NCI-H510A treated with DMSO at 0.1 percent for 48 hours (cell line): ENCODE measurements at places on chromosomes 5 and 9.

DNA sequence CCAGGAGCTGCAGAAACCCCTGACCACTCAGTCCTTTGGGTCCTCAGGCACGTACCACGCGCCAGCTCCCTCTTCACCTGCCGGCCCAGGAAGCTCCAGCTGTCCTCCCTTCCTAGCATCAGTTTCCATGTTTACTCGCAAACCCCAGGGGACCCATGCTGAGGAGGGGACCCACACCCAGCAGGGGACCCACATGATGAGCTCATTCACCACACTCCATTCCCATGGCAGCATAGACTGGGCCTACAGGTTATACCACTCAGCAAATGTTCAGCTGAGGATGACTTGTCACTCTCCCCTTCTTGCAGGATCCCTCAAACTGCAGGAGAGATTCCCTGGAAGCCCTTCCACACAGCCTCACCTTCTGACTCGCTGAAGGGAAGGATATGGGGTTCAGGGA is 73.5 kb upstream of the GALNT10 start:
- peak; percentile 66 for DNase-seq

- peak; percentile 42 for DNase-seq
These were observed 17.3 kb downstream of the CHD1 start for GRCh38 chr5:98911280-98912040.

GRCh38 chr9:75096796-75097195 is 8.5 kb downstream of the OSTF1 start:
- no peak for DNase-seq

DNA sequence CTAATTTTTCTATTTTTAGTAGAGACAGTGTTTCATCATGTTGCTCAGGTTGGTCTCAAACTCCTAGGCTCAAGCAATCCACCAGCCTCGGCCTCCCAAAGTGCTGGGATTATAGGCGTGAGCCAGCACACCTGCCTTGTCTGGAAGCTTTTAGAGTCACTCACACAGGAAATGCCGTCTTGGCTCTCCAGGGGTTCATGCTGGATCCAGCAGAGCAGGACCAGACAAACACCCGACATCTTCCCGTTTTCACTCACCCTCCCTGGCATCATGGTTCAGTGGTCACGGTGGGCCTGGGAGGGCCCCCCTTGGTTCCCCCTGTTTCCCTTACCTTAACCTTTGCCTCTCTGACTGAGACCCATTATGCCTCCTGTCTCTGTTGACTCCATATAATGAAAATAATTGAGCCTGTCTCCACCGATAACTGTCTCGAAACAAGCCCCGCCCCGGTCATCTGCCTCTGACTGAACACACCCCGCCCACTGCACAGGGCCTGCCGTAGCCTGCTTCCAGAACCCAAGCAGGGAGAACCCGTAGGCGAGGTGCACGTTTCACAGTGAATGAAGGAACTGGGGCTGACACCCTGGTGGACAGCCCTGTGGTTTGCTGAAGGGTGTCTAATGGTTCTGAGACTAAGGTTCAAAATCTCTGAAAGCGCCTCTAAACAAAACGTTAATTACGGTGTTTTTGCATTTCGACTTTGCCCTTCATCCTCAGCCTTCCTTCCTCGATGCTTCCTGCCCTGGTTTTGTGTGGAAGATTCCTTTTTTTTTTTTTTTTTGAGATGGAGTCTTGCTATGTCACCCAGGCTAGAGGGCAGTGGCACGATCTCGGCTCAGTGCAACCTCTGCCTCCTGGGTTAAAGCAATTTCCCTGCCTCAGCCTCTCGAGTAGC is 39.7 kb upstream of the SPRY4 start:
- peak; percentile 80 for DNase-seq

GRCh38 chr5:22787807-22788206 is 65.3 kb downstream of the CDH12 start:
- DNase-seq = no peak

GRCh38 chr9:99634186-99634585 is 187.5 kb upstream of the NR4A3 start:
- no peak for DNase-seq

DNA sequence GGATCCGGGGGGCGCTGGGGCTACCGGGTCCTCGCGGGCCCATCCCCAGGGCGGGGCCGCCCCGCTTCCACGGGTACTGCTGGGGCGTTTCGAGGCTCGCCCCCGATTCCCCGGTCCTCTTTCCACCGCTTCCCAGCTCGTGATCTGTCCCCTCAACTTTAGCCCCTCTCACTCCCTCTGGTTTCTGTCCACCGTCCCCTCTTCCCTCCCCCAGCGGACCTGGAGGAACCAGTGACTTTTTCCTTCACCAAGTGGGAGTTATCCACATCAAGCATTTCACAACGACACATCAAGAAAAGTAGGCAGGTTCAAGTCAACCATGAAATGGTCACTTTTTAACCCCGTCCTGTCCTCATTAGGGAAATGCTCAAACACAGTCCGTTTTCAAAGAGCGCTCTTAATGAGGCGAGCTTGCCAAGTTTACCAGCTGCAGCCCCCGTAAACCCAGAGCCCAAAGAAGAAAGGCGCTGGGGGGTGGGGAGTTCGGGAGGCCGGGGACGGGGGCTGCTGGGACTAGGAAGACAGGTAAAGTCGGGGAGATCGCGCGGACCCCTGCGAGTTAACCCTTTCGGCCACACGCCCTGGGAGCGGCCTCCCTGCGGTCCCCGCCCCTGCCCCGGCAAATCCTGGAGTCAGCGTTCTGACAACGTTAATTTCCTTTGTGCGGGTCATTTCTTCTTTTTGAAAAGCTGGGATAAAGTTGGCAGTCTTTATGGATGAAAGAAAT is 2.1 kb upstream of the NFIB start:
- peak; percentile 26 for DNase-seq

GRCh38 chr5:114311968-114312367 is 49.9 kb upstream of the KCNN2 start:
- no peak for DNase-seq

DNA sequence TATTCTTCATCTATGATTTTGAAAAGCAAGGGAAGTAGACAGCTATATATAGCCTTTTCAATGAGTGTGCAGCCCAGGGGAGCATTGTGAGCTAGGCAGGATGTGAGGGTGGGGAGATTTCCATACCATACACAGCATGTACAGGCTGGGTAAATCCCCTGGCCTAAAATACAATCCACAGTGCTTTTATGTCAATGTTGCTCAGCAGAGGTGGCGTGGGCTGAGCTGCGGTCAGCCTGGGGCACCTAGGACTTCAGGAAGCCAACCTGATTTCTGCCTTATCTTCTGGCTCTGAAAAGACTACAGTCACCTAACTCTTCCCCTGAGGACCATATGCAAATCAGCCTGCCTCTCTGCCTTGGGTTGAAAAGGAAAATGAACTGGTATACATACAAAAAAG is 6.3 kb upstream of the GARIN3 start:
- DNase-seq = no peak

DNA sequence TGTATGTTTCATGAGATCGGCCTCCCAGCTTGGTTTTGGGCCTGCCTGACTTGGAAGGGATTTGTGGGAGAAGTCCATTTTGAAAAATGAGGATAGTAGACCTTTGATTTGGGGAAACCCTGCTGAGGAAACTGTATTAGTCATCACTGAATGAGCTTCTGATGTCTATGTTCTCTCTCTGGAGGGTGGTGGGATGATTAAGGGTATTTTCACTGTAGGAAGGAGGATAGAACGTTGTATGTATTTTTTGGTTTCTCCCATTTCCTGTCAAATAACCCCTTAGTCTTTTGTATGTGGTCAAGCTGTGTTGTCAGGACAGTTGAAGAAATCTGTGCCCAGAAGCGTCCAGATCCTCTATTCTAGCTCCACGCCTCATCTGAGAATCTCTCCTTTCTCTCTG is 151.9 kb downstream of the INSYN2B start:
- no peak for DNase-seq

GRCh38 chr5:110968246-110969005 is 103.1 kb upstream of the TSLP start:
- no peak for DNase-seq

- no peak for DNase-seq
These were observed 22.1 kb downstream of the LRRC19 start for GRCh38 chr9:26983340-26983739.

DNA sequence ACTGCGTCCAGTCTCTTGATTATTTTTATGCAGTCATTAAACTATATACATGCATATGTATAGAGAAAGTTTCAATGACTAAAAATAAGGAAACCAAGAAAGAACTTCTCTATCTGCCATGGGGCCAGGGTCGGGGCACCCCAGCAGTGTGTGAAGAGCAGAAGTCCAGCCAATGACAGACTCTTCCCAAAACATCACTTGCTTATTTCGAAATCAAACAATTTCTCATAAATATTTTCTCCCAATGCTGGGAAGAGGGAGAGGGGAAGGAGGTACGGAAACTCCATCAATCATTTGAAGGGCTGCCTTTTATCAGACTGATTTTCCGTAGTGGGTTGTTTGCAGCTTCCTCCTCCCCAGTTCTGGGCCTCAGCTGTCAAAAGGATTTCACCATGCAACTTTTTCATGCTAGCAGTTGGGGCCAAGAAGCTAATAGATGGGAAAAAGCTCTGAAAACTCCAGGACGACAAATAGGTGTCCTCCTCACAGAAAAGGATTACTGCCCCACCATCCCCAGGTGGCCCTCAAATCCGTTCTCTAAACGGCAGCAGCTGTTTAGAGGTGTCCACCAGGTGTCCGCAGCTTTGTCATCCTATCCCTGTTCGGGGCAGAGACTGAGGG is 617 bp upstream of the FPGS start:
- DNase-seq = no peak

GRCh38 chr5:74810915-74811314 is 43.9 kb downstream of the NSA2 start:
- no peak for DNase-seq

- no peak for DNase-seq
These were observed 208.6 kb downstream of the FBN2 start for GRCh38 chr5:128329386-128329939.

GRCh38 chr5:136108180-136108611 is 24.4 kb upstream of the SMAD5 start:
- DNase-seq = no peak

DNA sequence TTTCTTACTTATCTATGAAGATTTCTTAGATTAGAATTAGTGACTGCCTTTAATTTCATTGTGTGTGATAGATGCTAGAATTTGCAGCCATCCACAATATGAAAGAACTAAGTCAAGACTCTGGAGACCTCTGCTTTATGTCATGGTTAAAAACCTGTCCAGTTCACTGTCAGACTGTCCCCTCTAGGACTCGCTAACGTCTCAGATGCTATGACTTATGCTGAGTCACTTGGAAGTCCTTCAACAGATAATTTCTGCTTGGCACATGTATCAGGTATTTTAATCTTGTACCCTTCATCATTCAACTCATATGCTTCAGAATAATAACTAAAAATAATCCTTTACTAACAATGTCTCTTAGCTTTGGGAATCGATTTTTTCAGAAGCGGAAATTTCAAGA is 230.5 kb upstream of the DMAC1 start:
- no peak for DNase-seq

- DNase-seq = no peak
These were observed 221.5 kb upstream of the FAM174A start for GRCh38 chr5:100313657-100314056.

GRCh38 chr5:90575712-90576111 is 17.1 kb downstream of the ADGRV1 start:
- DNase-seq = no peak

DNA sequence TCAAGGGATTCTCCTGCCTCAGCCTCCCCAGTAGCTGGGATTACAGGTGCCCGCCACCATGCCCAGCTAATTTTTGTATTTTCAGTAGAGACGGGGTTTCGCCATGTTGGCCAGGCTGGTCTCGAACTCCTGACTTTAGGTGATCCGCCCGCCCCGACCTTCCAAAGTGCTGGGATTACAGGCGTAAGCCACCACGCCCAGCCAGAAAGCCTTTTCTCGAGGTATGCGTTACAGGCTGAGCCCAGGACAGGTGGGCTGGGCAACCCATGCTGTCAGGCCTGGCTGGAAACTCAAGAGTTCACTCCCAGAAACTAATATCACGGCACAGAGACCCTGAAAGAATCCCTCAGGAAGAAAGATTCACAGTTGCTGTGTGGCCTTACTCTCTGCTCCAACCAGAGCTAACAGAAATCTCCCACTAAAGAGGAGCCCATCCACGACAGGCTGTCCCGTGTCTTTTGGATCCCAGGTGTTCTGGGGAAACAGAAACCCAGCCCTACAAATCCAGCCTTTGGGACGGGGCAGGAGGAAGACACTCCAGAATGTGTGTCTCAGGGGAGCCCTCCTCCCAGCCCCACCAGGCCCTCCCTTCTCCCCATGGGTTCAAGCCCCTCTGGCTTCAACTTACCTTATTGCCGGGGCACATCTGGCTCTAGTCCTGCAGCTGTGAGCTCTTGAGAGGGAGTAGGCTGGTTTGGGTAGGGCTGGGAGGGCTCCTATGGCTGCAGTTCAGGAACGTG is 400 bp downstream of the TIFAB start:
- DNase-seq = no peak

GRCh38 chr5:149656576-149657182 is 73.4 kb upstream of the PPARGC1B start:
- peak; percentile 87 for DNase-seq

DNA sequence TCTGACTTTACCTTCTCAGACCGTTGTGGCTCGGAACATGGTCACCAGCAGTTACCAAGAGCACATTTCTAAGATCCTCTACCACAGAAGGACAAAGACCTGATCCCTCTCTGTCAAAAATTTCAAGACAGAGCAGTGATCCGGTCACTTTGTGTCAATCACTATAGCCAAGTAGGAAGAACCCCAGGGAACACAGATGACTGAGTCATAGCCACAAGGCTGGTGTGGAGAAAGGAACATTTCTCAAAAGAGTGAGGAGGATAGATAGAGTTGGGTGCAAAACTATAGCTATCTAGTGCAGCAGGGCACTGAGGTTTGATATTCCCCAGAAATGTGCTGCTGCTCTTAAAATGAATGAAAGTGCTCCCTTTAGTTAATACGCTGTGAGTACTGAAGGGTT is 130.7 kb upstream of the SMIM23 start:
- DNase-seq = no peak

DNA sequence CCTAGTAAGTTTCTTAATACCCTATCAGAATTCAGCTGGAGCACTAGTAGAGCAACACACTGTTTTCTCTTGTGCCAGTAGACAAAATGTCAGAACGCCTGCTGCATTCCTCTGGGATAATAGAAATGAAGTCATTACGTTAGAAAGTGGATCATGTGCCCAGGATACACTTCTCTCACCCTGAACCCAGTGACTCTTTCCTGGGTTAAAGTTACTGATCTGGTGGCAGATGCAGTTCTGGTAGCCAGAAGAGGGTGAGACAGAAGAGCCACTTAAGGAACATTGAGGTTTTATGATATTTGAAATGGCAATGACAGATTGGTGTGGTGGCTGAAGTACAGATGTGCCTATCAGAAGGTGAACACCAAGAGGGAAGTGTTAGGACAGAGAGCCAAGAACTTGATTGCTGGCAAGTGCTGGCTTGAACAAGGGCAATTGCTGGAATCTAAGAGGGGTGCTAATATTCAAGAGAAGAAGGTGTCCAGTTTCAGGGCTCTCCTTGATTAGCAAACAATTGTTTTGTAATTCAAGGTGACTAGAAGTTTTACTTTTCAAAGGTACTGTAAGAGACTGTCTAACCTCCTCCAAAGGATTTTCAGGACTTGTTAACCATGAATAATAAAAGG is 93.7 kb upstream of the ERBIN start:
- peak; percentile 3 for DNase-seq
